ENCODE measurements at places on chromosomes 2 and 18. TPM values are rescaled to one million over a fixed set of nuclear protein-coding genes. Genes with fewer than 3 reads are reported as not detected.

The NT5C1B gene
- not detected for total RNA-seq

The NCKAP1 gene
- total RNA-seq: 413 TPM

The ANKRD53 gene
- not detected for total RNA-seq

The KLHL41 gene
- total RNA-seq: under 0.01 TPM

The ANTXR1 gene
- total RNA-seq: 4.4 TPM

The GREB1 gene
- total RNA-seq: 0.28 TPM

The SPTBN1 gene
- 427 TPM for total RNA-seq

The TBR1 gene
- total RNA-seq: not detected

The ELOA2 gene
- not detected for total RNA-seq

The MSTN gene
- under 0.01 TPM for total RNA-seq

The NAT8 gene
- not detected for total RNA-seq

The CHAC2 gene
- total RNA-seq: 11.3 TPM

The C1GALT1C1L gene
- total RNA-seq: under 0.01 TPM

The ABCB11 gene
- total RNA-seq: under 0.01 TPM

The SLC66A3 gene
- 8.5 TPM for total RNA-seq

The FAM117B gene
- 4.8 TPM for total RNA-seq

The PTPRM gene
- 27.7 TPM for total RNA-seq

The LRRC30 gene
- not detected for total RNA-seq

The UCN gene
- 1.0 TPM for total RNA-seq

The CHRND gene
- total RNA-seq: not detected

The CNGA3 gene
- not detected for total RNA-seq

The SLC16A14 gene
- total RNA-seq: 7.0 TPM

The C18orf32 gene
- total RNA-seq: 29.0 TPM

The CD28 gene
- total RNA-seq: not detected

The SIX2 gene
- 11.6 TPM for total RNA-seq

The METTL21A gene
- total RNA-seq: 10.1 TPM

The MYO3B gene
- 0.34 TPM for total RNA-seq

The HOXD12 gene
- not detected for total RNA-seq

The EGR4 gene
- not detected for total RNA-seq

The OR6B2 gene
- not detected for total RNA-seq

The POMC gene
- 0.07 TPM for total RNA-seq

The RGPD6 gene
- 49.1 TPM for total RNA-seq

The CETN1 gene
- total RNA-seq: not detected

The MROH2A gene
- not detected for total RNA-seq

The TPO gene
- 0.07 TPM for total RNA-seq

The ITPRIPL1 gene
- 2.3 TPM for total RNA-seq

The DDX1 gene
- total RNA-seq: 65.3 TPM

The NYAP2 gene
- under 0.01 TPM for total RNA-seq

The C2orf92 gene
- total RNA-seq: 3.1 TPM

The UGT1A4 gene
- total RNA-seq: 1.8 TPM

The SLC40A1 gene
- total RNA-seq: 5.0 TPM

The NPC1 gene
- 154 TPM for total RNA-seq

The FAM98A gene
- total RNA-seq: 57.7 TPM

The M1AP gene
- total RNA-seq: 2.8 TPM

The KLHL29 gene
- 9.9 TPM for total RNA-seq

The SPP2 gene
- not detected for total RNA-seq

The ANKRD30B gene
- not detected for total RNA-seq

The CLEC4F gene
- total RNA-seq: not detected

The APLF gene
- 8.7 TPM for total RNA-seq
